ENCODE measurements at places on chromosomes 12 and 14. TPM values are rescaled to one million over a fixed set of nuclear protein-coding genes. Genes with fewer than 3 reads are reported as not detected.

DNA sequence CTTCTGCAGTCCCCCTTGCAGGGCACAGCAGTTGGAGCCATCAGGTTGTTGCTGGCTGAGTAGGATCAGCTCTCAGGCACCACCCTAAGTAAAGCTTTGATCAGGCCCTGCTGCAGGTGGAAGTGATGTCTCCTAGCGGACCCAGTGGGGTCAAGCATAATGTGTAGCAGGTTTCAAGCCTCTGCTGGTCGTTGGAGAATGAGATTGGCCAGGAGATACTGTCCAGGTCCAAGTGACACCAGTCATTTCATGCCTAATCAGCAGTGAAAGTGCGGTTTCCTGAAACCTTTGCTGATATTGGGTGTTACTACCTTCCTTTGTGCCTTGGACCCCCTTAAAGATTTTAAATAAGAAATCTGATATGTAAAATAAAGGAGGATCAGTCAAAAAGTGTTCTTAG is 72.6 kb downstream of the SUSD6 start:
- H3K27me3 ChIP-seq, result no peaks in the 10 kb centered on the region
- H3K36me3 ChIP-seq, result peaks cover 3% of the 10 kb centered on the region
- peaks cover 55% of the 10 kb centered on the region for H3K4me1 ChIP-seq
- no peak for DNase-seq
- H3K27ac ChIP-seq, result peak overlapping the region; percentile 61
- H3K4me3 ChIP-seq, result peak overlapping the region; percentile 58

The KRT81 gene
- total RNA-seq, result not detected

DNA sequence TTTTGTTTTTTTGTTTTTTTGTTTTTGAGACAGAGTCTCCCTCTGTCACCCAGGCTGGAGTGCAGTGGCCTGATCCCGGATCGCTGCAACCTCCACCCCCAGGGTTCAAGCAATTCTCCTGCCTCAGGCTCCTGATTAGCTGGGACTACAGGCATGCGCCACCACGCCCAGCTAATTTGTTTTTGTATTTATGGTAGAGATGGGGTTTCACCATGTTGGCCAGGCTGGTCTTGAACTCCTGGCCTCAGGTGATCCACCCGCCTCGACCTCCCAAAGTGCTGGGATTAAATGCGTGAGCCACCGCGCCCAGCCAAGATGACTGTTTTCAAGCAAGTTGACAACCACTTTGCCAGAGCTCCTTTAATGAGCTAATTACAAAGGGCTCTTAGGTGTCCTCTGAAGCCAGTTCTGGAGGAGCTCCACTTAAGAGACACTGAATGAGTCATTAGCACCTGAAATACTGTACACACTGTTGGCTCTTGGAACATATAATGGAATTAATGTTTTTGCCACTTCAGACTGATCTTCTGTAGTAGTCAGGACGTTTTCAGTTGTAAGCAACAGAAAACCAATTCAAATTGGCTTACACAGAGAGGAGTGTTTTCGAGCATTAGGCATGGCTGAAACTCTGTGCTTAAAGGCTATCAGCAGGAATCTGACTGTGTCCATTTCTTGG is 55.4 kb upstream of the MED13L start:
- no peak for DNase-seq
- H3K27ac ChIP-seq, result no peak overlapping the region
- H3K4me3 ChIP-seq, result no peak overlapping the region
- no peaks in the 10 kb centered on the region for H3K36me3 ChIP-seq
- H3K4me1 ChIP-seq, result no peaks in the 10 kb centered on the region

The PLEKHG7 gene
- total RNA-seq, result 0.89 TPM

DNA sequence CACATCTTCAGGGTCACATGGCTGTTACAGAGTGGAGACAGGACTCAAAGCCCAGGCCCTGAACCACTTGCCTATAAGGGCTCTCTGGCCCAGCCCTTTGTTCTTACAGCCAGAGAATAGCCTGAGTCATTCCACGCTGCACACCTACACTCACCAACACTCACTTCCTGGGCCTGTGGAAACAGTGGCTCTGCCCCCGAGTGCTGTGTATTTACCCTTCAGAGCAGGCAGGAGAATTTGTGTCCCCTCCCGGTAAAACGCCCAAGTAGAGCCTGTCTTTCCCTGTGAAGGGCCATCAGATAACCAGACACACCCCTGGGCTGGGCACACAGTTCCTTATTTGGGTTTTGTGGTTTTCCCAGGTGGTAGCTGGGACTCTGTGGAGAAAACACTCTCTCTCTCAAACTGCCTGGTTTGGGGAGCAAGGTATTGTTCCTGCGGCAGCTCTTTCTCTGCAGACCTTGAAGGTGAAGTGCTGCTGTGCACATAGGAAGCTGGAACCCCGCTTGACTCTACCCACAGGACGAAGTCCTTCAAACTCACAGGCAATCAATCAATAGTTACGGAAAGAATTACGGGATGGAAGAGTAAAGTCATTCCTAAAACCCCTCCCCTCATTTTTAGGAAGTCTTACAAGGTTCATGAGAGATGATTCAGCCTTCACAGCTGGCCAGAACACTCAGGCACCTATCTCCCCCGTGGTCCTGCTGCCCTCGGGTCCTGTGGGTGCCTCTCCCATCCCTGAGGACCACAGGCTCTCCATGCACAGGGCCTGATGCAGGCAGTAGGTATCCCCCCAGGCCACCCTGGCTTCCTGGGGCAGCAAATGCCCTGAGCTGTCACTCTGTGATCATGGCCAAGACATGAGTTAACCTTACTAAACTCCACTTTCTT is 20.3 kb downstream of the FIGNL2 start:
- peaks cover 6% of the 10 kb centered on the region for H3K4me1 ChIP-seq
- no peak overlapping the region for H3K27ac ChIP-seq
- no peaks in the 10 kb centered on the region for H3K36me3 ChIP-seq
- no peaks in the 10 kb centered on the region for H3K27me3 ChIP-seq

DNA sequence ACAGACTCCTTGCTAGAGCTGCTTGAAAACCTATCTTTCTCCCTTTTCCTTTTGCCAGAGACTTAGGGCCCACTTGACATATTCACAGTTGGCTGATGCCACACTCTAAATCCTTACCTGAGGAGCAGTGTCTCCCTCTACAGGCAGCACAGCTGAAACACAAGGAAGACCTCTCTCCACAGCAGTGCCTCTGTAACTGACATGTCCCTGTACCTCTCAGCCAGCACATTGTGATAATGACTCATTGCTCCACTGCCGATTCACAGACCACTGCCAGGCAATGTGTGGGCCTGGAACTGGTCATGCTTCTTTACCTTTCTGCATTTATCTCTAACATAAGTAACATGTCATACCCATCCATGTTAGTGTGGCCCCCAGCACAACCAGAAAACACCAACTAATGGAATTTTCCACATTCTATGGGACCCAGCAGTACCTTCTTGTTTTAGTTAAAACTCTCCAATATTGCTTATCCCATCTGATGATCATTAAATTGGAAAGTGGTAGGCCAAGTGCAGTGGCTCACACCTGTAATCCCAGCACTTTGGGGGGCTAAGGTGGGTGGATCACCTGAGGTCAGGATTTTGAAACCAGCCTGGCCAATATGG is 56.5 kb downstream of the GTF2A1 start:
- peaks cover 5% of the 10 kb centered on the region for H3K4me1 ChIP-seq
- no peak overlapping the region for H3K27ac ChIP-seq
- H3K4me3 ChIP-seq, result no peak overlapping the region
- no peaks in the 10 kb centered on the region for H3K27me3 ChIP-seq
- peak; percentile 79 for DNase-seq
- H3K36me3 ChIP-seq, result no peaks in the 10 kb centered on the region

DNA sequence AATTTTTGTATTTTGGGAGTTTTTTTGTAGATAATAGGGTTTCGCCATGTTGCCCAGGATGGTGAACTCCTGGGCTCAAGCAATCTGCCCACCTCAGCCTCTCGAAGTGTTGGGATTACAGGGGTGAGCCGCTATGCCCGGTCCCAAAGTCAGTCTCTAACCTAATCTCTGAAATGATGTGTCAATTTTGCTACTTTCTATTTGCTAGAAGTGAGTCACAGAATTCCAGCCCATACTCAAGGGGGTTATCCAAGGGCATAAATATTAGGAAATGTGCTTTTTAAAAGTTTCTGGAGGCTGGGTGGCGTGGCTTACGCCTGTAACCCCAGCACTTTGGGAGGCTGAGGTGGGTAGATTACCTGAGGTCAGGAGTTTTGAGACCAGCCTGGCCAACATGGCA is 40.5 kb downstream of the RESF1 start:
- H3K27me3 ChIP-seq, result no peaks in the 10 kb centered on the region
- no peak overlapping the region for H3K4me3 ChIP-seq
- peaks cover 61% of the 10 kb centered on the region for H3K36me3 ChIP-seq
- no peak for DNase-seq
- no peaks in the 10 kb centered on the region for H3K4me1 ChIP-seq

The LRRC10 gene
- total RNA-seq, result not detected

GRCh38 chr12:61521258-61521657 is 738.9 kb upstream of the USP15 start:
- no peak overlapping the region for H3K4me3 ChIP-seq
- no peaks in the 10 kb centered on the region for H3K4me1 ChIP-seq
- H3K27me3 ChIP-seq, result no peaks in the 10 kb centered on the region

DNA sequence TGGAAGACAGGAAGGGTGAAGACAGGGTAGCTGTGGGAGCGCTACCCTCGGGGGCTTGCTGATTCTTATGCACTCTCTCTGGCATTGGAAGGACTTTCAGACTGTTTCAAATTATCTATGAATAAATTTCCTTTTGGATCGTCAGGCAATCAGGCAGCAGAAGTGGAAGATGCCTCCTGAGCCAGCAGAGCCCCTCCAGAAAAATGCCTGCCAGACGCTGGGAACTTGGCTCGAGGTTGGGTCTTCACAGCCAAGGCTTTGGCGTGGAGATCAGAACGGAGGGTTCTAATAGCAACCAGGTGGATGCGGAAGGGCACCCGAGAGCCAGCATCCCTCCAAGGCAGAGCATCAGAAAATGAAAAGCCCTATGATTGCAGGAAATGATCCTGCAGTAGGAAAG is 119.2 kb upstream of the RFLNA start:
- no peaks in the 10 kb centered on the region for H3K36me3 ChIP-seq
- H3K27ac ChIP-seq, result no peak overlapping the region
- no peak overlapping the region for H3K4me3 ChIP-seq
- DNase-seq, result no peak
- H3K27me3 ChIP-seq, result no peaks in the 10 kb centered on the region

The OR6C2 gene
- not detected for total RNA-seq

DNA sequence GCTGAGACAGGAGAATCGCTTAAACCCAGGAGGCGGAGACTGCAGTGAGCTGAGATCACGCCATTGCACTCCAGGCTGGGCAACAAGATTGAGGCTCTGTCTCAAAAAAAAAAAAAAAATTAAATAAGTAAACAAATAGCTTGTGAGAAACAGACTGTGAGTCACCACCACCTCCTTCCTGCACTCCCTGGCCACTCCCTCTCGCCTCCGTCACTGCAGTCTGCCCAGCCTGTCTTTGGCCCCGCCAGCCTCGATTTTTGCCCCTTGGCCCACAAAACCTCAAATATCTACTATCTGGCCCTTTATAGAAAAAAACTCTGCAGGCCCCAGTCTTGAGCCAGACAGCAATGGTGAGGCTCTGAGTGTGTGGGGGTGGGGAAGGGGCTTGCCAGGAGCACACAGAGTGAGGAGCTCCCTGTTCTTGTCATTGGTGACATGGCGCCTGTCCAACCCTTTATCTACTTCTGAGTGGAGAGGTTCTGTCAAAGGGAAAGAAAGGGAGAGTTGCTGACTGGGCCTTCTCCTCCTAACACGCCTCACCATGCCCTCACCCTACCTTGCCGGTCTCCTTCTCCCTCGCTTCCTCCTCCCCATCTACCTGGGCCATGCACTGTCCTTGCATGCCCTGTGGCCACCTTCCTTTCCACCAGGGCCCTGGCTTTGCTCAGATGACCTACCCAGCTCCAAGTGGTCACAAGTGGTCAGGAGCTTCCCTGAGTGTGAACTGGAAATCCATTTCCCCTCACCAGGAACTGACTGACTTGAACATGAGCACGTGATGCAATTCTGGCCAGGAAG is 22.1 kb downstream of the LGMN start:
- H3K4me1 ChIP-seq, result peaks cover 7% of the 10 kb centered on the region
- H3K4me3 ChIP-seq, result no peak overlapping the region
- no peaks in the 10 kb centered on the region for H3K27me3 ChIP-seq
- H3K36me3 ChIP-seq, result no peaks in the 10 kb centered on the region

GRCh38 chr12:97425802-97426491 is 36.7 kb upstream of the RMST start:
- no peak overlapping the region for H3K27ac ChIP-seq
- H3K27me3 ChIP-seq, result no peaks in the 10 kb centered on the region
- no peaks in the 10 kb centered on the region for H3K4me1 ChIP-seq
- DNase-seq, result no peak

The PAWR gene
- total RNA-seq, result 5.8 TPM

The PLEKHG3 gene
- total RNA-seq, result 31.9 TPM

The FITM1 gene
- 1.1 TPM for total RNA-seq

The BEGAIN gene
- total RNA-seq, result 1.3 TPM

- peaks cover 6% of the 10 kb centered on the region for H3K4me1 ChIP-seq
- H3K27ac ChIP-seq, result no peak overlapping the region
- peak overlapping the region; percentile 16 for H3K4me3 ChIP-seq
- H3K27me3 ChIP-seq, result no peaks in the 10 kb centered on the region
These were observed 141.6 kb downstream of the GPHN start for GRCh38 chr14:66649498-66649897.

The CCDC38 gene
- total RNA-seq, result not detected

DNA sequence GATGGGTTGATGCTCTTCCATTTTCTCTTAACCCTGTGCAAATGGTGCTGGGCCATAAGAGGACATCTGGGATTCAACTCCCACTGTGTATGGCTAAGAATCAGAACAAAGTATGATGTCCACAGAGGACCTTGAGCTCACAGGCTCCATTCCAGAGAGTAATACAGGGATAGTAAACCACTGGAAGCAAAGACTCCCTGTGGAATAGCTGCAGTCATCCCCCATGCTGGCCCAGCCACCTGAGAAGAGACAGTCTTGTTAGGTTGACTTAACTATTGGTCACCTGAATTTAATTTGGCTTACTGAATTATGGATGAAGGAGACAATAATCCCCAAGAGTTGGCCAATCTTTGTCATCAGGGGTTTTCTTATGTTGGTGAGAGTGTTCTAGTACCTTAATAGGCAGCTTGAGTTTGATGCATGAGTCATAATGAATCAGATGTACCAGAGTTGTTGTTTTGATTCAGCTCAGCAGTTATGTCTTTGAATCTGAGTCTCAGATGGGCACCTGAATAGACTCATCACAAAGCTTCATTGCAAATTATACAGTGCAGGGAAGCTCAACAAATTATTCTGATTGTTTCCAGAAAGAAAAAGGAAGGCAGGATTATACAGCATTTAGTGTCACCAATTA is 122.7 kb downstream of the SSPN start:
- DNase-seq, result no peak
- H3K4me3 ChIP-seq, result no peak overlapping the region
- no peak overlapping the region for H3K27ac ChIP-seq
- no peaks in the 10 kb centered on the region for H3K36me3 ChIP-seq
- H3K4me1 ChIP-seq, result no peaks in the 10 kb centered on the region
- H3K27me3 ChIP-seq, result no peaks in the 10 kb centered on the region

- no peak for DNase-seq
- no peak overlapping the region for H3K4me3 ChIP-seq
- no peaks in the 10 kb centered on the region for H3K27me3 ChIP-seq
- no peak overlapping the region for H3K27ac ChIP-seq
- H3K36me3 ChIP-seq, result no peaks in the 10 kb centered on the region
These were observed 835.8 kb upstream of the FLRT2 start for GRCh38 chr14:84694161-84694560.

The KLRF1 gene
- not detected for total RNA-seq

All from CD4-positive, CD25-positive, alpha-beta regulatory T cell (primary cell).